ENCODE measurements at places on chromosomes 4 and X.

DNA sequence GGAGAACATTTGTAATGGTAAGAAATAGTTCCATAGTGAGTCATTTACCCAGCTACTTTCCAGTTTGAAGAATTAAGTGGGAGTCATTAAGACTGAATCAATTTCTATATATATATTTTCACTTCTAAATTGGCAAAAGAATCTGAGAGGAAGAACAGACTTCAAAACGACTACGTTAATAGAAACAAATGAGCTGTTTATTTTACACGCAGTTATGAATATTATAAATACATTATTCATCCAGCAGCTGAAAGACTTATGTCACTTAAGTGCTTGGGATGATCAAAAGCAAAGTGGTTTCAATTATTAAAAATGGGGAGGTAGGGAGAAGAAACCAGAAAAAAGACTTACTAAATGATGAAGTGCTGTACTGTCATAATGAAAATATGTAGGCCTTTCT lies 260.5 kb upstream of the DDX53 start:
- no peak for DNase-seq

DNA sequence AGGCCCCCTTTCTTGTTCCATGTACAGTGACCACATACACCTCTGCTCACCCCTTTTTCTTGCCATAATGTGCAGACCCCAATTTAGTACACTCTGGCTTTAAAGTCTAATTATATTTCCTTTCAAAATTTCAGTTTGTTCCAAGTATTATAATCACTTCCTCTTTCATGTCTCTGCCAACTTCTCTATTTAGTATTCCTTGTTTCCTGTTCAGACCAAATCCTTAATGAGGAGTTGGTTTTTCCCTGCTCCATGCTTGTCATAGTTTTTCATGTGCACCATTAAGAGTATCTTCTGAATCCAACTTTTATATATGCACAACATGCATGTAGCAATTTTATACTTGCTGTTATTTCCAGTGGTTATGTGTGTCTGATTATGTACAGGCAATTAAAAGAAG lies 32.3 kb downstream of the USP53 start:
- no peak for DNase-seq

DNA sequence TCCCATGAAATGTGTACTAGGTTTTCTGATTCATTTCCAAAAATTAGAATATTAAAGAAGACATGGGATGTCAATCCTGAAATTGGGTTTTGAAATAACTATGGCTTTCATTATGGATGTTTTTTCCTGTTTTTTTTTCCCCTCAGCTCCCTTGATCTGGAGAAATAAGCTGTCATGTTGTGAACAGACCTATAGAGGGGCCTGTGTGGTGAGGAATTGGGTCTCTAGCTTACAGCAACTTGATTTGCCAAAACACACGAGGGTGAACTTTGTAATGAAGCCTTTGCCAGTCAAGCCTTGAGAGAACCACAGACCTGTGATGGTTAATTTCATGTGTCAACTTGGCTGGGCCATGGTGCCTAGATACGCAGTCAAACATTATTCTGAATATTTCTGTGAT lies 2413.6 kb downstream of the PCDH7 start:
- DNase-seq = no peak

DNA sequence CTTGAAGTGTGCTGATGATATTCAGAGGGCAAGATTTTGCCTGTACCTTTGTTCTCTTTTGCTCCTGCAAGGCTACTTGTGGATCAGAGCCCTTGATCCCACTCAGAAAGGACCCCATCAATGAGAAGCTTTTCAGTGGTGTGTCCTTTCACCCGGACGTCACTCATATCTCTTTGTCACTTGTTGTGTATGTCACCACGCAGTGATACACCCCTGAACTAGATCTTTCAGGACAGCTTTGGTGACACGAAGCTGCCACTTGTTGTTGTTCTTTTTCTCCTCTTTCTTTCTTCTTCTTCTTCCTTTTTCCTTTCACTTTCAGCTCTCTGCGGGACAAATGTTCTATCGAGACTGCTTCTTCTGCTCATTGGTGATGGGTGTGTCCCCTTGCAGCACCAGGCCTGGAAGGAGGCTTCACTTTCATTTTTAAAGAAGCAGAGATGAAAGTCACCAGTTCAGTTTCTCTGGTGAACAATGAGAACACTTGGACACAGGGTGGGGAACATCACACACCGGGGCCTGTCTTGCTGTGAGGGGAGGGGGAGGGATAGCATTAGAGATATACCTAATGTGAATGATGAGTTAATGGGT lies 83.6 kb downstream of the NBDY start:
- DNase-seq = no peak

- no peak for DNase-seq
Measured at GRCh38 chrX:8984231-8984630, 49.7 kb downstream of the FAM9B start.

DNA sequence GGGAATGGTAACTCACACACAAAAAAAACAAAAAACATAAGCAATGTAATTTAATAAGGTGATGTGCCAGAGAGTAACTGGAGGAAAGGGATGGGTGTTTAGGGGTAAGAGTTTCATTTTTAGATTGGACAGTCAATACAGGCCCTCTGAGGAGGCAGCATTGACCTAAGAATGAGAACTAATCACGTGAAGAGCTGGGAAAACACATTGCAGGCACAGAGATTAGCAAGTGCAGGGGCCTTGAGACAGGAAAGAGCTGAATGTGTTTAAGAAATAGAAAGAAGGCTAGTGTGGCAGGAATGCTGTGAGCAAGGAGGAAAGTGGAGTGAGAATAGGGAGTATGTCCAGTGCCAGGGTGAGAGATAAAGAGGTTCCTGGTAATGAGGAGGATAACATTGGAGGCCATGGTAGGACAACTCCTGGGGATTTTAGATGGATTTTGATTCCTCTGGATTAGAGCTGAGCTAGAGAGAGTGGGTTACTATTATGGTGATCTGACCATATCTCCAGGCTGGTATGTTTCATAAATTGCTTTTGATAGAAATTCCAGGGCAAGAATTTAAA lies 17.6 kb downstream of the PDLIM5 start:
- no peak for DNase-seq

- DNase-seq = no peak
Measured at GRCh38 chrX:43333543-43333942, 322.6 kb upstream of the MAOA start.

GRCh38 chr4:169205075-169205743 lies 65.5 kb downstream of the SH3RF1 start:
- no peak for DNase-seq

DNA sequence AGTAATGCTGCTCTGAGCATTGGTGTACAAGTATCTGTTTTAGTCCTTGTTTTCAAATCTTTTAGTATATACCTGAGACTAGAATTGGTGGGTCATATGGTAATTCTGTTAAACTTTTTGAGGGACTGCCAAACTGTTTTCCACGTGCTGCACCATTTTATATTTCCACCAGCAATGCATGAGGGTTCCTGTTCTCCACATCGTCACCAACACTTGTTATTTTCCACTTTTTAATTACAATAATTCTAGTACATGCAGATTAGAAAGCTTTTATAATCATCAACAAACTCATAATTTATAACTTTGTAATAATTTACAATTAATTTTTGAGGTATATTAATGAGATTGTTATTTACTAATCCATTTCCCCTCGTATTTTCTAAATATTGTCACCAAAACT lies 79.4 kb downstream of the CEP135 start:
- DNase-seq = no peak

- no peak for DNase-seq
Measured at GRCh38 chr4:4259484-4260100, 11.6 kb upstream of the TMEM128 start.

DNA sequence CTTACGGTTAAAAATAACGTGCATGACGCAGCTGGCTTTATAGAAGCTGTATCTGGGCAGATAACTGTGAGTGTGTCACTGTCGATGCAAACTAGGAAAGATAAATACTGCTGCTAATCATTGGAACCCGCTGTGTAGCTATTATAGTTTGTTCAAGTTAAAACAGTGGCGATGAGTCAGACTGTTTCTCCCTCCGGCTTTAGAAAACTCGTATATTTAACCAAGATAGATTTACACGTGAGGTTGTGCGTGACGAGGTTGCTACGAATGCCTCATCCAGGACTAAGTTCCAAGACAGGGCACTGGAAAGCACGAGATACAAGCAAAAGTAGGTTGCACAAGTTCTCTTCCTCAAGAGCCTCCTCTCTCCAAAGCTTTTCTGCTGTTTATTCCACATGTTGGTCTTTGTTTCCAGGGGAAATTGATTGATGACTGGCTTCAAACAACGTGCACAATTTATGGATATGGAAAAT lies 270.7 kb downstream of the FBXW7 start:
- no peak for DNase-seq

DNA sequence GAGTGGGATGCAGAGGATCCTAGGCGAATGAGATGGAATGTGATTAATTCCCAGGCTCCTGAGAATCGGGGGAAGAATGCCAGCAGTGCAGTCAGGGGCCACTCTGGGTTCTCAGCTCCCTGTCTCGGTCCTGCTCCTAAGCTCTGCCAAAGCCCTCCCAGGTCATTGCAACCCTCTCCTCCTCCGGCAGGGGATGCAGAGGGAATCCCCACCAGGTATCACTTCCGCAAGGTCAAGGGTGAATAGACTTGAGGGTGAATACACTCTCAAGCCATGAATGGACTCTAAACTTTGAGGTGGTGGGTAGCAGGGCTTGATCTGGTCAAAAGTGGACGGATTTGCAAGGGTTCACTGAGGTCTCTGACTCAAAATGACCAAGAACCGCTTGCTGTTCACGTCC lies 139.3 kb upstream of the MXRA5 start:
- DNase-seq = no peak

DNA sequence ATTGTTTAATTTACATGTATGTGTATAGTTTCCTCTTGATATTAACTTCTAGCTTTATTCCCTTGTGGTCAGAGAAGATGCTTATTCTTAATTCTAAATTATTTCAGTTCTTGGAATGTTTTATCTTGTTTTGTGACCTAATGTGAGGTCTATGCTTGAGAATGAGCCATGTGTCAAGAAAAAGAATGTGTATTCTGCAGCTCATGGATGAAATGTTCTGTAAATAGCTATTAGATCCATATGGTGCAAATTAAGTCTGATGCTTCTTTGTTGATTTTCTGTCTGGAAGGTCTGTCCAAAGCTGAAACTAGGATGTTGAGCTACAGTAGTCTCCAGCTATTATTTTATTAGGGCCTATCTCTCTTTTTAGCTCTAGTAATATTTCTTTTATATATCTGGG lies 187.3 kb upstream of the RASGEF1B start:
- DNase-seq = no peak

- DNase-seq = no peak
Measured at GRCh38 chrX:16832301-16832700, 37.9 kb downstream of the RBBP7 start.

DNA sequence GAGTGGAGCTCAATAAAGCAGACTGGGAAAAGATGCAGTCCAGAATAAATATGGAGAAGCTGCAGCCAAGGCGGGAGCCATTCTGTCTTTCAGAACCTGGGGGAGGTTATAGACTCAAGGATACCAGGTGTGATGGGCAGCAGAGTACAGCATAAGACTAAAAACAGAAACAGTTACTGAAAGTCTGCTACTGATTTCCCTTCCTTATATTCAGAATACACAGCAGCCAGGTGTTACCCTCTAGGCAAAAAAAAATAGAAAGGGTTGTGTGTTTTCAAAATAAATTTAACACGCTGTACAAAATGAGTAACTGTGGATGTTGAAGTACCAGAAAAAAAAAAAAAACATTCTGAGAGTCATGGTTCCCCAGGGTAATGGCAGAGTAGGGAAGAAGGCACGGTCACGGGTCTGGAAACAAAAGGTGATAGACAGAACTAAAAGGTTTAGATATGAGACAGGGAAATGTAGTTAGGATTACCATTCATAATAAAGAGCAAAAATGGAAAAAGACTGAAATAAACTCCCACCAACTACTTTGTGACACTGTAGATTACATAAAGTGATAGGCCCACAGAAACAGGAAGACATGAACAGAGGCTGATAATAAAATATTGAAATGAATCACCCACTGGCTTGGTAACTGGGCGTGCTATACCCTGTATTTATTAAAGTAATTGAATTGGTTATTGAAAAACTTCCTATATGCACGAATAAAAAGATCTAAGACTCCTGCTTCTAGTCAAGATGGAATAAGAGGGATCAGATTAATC lies 10.8 kb upstream of the HHIP start:
- no peak for DNase-seq

DNA sequence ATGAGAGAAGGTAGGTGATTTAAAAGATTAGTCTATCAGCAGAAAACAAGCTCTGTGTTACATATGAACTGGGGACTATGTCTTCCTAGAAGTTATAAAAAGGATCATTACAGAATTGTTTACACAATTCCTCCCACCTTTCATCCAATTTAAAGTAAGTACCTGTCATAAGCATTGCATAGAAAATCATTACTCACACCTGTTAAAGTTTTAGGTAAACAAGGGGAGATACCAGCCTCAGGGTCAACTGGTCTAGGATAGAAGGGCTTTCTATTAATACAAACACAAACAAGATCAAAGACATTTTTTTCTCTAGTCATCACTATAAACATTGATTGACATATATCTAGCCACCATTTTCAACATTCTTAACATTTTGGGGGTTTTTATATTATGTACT lies 333.9 kb downstream of the ARHGAP24 start:
- DNase-seq = no peak

GRCh38 chr4:136935305-136935704 lies 597.0 kb downstream of the PCDH18 start:
- DNase-seq = no peak

DNA sequence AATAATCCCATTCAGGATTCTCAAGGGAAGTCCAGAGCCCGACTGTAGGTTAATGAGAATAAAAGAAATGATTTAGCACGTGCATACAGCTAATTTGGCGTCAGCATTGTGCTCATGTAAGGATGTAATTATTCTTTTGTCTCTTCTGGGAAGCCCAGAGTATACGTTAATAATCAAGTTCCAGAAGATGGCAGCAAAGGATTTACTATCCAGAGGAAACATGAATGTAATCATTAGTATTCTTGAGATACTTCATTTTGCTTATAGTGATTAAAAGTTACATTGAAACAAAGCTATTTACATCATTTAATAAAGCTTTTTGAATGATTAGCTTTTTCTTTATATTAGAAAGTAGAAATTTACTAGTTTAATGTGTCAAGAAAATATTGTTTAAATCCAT lies 27.1 kb upstream of the MAP9 start:
- DNase-seq = no peak

Measured in T-helper 1 cell (primary cell).